GM04504 (cell line): ENCODE measurements at places on chromosomes 7 and 10.

DNA sequence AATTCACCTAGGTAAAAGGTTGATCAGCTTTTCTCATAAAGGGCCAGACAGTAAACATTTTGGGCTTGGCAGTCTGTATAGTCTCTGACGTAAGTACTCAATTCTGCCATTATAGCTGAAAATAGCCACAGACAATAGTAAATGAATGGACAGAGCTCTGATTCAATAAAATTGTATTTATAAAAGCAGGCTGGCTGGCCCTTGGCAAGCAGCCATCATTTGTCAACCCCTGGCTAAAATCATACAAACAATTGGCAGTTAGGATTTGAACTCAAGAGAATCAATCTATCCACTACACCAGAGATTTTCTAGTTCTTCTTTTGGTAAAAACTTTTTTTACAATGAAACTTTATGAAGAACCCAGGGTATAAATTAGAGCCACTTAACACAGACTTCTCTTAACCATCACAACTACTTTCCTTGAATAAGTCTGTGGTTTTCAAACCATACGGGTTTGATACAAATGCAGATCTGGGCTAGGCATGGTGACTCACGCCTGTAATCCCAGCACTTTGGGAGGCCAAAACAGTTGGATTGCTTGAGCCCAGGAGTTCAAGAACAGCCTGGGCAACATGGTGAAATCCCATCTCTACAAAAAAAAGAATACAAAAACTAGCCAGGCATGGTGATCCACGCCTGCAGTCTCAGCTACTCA lies 124.5 kb downstream of the SLC16A9 start:
- DNase-seq, result no peak

- DNase-seq, result no peak
Measured at GRCh38 chr7:33841705-33842129, 63.6 kb upstream of the BMPER start.

GRCh38 chr7:48868916-48869315 lies 55.4 kb upstream of the CDC14C start:
- DNase-seq, result no peak

GRCh38 chr10:71978476-71978875 lies 14.3 kb downstream of the CHST3 start:
- DNase-seq, result no peak

- no peak for DNase-seq
Measured at GRCh38 chr7:42207420-42207819, 29.6 kb downstream of the GLI3 start.

GRCh38 chr7:16004702-16005101 lies 318.2 kb upstream of the MEOX2 start:
- DNase-seq, result no peak

DNA sequence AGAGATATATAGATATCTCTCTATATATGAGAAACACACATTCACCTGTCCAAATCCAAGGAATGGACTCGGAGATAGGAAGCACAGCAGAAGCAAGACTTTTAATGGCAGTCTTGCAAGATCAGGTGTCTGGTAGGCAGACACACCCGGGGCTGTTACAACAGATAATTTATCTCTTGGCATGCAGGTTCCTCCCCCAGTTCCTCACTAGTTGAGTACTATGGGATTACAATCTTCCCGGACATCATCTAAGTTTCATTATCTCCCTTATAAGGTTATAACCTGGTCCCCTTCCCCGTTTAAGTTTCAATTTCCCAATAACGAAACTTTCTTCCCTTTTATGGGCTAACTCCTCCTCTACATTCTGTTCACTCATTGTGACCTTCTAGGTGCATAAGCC lies 399.3 kb downstream of the PPP1R3A start:
- no peak for DNase-seq

DNA sequence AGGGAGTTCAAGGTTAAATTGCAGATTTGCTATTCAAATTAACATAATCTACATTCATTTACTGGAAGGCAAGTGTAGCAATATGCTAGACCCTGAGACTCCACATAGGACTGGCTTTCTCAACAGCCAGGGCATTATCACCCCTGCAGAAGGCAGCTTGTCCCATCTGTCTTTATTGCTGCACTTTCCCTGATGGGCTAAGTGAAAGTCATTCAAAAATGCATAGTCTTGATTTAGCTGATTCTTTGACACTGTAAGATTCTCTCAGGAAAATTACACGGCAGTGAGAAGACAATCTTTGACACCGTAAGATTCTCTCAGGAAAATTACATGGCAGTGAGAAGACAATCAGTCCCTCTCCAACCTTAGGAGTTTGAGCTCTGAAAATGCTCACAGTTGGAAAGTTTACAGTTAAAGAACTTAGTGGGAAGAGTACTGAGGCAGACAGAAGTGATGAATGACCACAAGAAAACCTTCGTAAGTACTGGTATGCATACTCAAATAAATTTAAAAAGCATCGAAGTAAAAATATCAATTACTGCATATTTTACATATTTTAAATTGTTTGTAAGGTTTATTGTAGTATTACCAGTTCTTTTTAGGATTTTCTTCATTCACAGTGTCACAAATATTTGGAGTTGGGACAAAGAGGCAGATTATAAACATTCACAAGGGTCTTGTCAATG lies 88.9 kb downstream of the RAPGEF5 start:
- DNase-seq, result no peak
